Activated naive CD4-positive, alpha-beta T cell treated with Interleukin-2 at 50 U/mL for 16 hours (primary cell): ENCODE measurements at places on chromosomes 1 and 21.

DNA sequence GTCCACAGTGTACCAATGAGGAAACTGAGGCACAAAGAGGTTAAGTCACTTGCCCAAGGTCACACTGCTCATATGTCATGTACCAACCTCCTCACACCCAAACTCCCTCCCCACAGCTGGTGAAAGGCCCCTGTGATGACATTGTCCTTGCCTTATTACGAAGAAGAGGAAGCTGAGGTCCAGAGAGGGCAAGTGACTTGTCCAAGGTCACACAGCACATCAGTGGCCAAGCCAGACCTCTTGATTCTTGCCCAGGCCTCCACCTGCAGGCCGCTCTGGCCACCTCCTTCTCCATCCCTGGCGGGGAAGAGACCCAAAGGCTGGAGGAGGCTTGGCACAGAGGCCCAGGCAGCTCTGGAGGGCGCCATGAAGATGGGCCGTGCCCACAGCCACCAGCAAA, 492.4 kb downstream of the PTPRU start:
- no peak for DNase-seq

DNA sequence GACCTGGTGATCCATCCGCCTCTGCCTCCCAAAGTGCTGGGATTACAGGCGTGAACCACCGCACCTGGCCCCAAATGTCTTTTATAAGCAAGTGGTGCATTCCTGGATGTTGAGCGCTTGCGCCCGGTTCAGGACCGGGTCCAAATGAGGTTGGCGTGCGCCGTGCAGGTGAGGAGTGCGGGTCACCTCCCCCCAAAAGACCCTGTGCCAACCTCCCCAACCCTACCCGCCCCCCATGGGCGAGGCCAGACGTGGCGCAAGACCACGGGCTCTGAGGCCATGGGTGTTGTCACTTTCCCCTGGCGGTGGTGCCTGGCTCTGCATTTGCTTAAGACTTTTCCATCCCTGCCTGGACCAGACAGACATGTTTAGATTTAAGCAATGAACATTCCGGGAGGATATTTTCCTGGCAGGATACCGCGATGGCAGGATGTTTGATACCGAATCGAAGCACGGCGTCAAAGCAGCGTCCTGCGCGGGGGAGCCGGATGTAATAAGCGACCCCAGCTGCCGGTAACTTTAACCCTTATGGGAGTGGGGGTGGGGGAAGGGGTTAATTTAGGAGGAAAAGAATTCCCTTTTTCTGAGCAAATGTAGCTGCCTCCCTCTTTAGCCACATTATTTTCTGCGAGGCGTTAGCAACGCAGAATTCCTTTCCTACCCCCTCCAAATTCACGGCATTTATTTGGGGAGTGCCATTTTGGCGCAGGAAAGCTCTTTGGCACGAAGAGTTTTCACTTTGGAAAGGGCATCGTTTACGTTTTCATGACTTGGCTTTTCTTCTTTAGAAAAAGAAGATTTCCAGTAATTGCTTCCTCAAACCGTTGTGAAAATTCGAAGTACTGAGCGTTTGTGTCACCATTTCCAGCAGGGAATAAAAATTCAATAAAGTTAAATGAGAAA, 27.8 kb upstream of the RNF187 start:
- DNase-seq, result peak; percentile 64

DNA sequence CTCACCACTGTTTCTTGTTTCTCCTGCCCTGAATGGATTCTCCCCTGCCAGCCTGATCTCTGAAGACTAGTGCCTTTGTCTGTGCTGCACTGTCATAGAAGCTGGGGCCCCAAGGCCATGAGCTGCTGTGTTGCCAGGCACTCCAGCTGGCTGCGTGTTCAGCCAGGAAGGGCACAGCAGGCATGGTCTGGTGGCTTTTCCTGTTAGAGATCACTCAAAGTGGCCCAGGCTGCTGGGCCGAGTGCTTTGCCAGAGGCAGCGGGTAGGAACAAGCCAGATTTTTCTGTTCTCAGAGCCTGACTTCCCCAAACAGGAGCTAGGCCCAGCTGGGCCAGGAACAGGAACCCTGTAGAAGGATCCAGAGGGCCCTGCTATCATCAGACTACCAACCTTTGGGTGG, 5.2 kb downstream of the ADPRS start:
- DNase-seq, result no peak

DNA sequence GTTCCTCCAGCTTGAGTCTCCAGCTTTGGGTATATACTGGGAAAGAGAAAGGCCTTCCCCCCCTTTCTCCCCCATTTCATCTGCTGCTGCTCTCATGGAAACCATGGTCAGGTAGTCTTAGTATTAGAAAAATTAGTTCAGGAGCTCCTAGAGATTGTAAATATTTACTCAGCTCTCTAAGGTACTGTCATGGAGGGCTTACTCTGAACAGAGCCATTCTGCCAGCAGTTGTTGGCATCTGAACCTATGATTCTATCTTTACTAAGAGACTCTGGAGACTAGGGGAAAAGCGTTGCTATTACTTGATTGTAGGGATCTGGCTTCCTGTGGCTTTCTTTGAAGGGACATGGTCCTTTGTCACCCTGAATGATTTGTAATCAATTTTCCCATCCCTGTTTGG, 6.1 kb downstream of the INTS3 start:
- no peak for DNase-seq

DNA sequence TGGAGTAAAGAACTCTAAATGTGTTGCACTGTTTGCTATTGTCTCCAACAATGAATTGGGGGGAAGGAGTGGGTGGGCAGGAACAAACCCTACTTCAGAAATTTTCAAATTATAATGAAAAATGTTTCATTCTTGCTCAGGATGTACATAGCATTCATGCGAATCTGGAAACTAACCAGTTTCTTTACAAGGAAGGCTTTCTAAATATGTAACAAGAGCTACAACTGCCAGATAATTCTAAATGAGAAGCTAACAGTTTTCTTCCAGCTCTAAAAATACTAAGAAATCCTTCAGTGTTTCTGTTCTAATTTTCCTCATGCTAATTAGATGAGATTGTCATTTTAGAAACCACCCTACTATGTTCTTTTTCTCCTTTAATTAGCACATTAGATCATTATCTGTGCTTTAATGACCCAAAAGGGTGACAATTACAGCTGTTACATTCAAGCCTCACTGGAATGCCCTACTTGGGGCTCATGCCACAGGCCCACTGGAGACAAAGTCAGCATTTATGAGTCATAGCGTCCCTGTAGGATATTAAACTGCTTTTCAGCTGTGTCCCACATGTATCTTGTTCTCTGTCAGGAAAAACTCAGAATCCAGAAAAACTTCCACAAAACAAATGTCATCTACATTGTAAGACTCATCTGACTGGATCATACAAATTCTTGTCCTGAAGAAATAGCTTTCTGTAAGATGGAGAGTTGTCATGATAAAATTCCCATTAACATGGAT, 804.6 kb upstream of the CXADR start:
- DNase-seq, result no peak

- no peak for DNase-seq
These were observed 38.6 kb upstream of the GADD45A start for GRCh38 chr1:67646145-67647035.

- DNase-seq, result peak; percentile 34
These were observed 2.5 kb upstream of the DHRS3 start for GRCh38 chr1:12620488-12620865.

- no peak for DNase-seq
These were observed 7.9 kb downstream of the HYI start for GRCh38 chr1:43445606-43446387.

- no peak for DNase-seq
These were observed 45.2 kb downstream of the EDN2 start for GRCh38 chr1:41439234-41439633.

- no peak for DNase-seq
These were observed 11.6 kb downstream of the SDCCAG8 start for GRCh38 chr1:243267471-243267880.

- DNase-seq, result peak; percentile 26
These were observed 37.1 kb upstream of the ARHGEF10L start for GRCh38 chr1:17502326-17502778.

- no peak for DNase-seq
These were observed 67.1 kb downstream of the ADARB1 start for GRCh38 chr21:45141507-45141906.

- no peak for DNase-seq
These were observed 208.4 kb upstream of the C1orf105 start for GRCh38 chr1:172212124-172212523.

DNA sequence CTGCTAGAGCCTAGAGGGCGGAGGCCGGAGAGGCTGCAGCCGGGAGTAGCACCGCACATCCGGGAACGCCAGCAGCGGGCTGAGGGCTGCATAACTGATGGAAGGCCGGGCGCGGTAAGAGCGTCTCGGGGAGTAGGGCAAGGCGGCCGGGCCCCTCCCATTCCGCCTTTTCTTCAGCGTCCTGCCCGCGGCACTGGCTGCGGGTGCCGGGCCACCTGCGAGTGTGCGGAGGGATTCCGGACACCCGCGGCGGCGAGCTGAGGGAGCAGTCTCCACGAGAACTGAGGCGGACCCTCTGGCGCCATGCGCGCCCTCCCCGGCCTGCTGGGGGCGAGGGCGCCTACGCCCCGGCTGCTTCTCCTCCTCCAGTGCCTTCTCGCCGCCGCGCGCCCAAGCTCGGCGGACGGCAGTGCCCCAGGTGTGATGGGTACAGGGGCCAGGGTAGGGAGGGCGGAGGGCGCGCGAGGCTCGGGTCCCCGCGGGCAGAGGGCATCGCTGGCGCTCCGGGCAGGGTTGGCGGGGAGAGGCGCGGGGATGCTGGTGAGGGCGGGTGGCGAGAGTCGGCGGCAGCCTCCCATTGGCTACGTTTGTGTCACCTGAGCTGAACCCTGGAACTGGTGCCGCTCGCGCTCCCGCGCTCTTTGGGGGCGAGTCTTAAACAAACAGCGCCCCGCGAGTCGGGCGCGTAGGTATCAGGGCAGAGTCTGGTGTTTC, 334.4 kb downstream of the SRGAP2C start:
- peak; percentile 86 for DNase-seq

GRCh38 chr1:179809506-179810366, 66.6 kb downstream of the FAM163A start:
- DNase-seq, result peak; percentile 62

DNA sequence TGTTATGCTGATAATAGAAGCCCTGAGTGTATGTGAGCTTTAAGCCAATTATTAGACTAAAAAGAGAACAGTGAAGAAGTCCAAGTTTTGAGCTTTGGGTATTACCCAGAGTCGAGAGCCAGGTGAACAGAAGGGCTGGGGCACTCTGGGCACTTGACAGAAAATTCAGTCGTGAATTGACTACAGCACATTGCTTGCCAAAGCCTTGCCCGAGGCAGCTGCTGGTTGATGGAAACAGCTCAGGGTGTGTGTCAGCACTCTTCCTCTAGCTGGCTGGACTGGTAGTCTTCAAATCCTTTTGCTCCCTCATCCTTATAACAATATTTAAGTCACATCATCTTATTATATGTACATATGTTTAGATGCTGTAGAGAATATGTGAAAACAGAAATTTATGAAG, 21.3 kb downstream of the PDE4B start:
- no peak for DNase-seq

DNA sequence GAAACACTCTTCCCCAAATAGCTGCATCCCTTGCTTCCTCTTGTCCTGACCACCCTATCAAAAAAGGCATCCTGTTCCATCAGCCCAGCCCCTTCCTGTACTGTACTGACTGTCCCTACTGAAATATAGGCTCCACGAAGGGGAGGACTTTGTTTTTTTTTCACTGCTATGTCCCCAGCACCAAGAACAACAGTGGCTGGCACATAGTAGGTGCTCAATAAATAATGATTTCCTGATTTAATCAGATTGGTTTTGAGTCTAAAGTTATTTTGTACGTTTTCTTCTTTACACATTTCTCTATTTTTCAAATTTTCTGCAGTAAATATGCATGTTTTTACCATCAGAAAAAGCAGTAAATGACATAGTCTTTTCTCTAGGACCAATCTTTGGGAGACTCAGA, 73.9 kb downstream of the CD58 start:
- no peak for DNase-seq

DNA sequence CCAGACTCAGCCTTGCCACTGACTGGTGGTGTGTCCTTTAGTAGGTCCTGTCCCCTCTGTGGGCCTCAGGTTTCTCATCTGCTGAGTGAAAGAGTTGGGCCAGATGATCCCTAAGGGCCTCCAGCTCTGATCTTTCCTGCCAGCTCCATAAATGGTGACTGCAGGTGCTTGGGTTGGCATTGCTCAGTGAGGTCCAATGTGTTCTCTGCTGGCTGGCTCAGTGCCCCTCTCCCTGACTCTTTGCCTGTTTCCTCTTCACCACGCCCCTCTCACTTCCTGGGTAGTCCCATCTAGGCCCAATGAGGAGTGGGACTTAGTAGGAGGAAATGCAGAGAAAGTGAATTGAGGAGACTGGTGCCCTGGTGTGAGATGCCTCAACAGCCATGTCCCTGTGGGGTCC, 36.6 kb downstream of the UBE2T start:
- DNase-seq, result no peak

GRCh38 chr1:221509575-221510355, 232.1 kb downstream of the DUSP10 start:
- no peak for DNase-seq

GRCh38 chr1:66022904-66023620, 230.4 kb downstream of the PDE4B start:
- no peak for DNase-seq

DNA sequence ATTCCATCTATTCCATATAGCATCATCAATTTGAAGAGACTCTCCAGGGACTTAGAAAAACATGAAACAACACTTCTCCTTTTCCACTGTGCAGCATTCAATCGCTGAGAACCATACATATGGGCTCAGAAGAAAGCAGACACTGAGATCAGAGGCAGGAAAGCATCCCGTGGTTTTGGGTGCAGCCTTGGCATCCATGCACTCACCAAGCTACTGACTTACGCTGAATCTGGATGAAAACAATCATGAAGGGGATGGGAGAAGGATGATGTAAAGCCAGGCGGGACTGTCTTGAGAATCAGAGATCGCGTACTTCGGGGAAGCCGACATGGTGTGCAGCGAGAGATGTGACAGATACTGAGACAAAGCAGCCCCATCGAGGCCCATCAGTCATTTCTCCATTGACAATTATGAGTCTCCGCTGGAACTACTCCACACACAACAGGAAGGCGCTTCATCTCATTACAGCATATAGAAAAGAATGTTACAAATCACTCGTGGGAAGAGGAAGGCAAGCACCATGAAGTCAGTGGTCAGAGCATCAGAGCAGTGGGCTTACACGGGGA, 2.3 kb upstream of the TIAM1 start:
- no peak for DNase-seq

- no peak for DNase-seq
These were observed 6.6 kb downstream of the FMO1 start for GRCh38 chr1:171254859-171255258.
